ENCODE measurements at places on chromosomes 1 and 21. TPM values are rescaled to one million over a fixed set of nuclear protein-coding genes. Genes with fewer than 3 reads are reported as not detected.

The LCE1C gene
- total RNA-seq = not detected

DNA sequence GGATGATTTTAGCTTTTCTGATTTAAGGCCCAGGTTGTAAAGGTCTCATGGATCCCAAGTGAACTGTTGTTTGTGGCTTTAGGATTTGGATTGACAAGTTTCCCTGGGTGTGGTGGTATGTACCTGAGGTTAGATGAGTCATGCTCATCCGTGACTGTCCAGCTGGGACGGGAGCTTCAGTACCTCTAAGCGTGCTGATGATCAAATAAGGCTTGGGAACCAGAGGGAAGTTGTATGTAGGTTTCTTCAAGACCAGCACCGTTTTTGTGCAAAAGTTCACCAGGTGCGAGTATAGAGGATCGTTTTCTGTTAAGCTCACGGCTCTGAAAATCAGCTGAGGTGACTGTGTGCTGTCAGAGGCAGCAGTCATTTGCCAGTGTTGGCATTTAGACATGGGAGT is 19.8 kb downstream of the PLA2G2E start:
- H3K36me3 ChIP-seq = peaks cover 43% of the 10 kb centered on the region
- no peak overlapping the region for H3K27ac ChIP-seq
- no peaks in the 10 kb centered on the region for H3K27me3 ChIP-seq
- no peak overlapping the region for H3K4me3 ChIP-seq
- DNase-seq = no peak
- H3K4me1 ChIP-seq = no peaks in the 10 kb centered on the region

DNA sequence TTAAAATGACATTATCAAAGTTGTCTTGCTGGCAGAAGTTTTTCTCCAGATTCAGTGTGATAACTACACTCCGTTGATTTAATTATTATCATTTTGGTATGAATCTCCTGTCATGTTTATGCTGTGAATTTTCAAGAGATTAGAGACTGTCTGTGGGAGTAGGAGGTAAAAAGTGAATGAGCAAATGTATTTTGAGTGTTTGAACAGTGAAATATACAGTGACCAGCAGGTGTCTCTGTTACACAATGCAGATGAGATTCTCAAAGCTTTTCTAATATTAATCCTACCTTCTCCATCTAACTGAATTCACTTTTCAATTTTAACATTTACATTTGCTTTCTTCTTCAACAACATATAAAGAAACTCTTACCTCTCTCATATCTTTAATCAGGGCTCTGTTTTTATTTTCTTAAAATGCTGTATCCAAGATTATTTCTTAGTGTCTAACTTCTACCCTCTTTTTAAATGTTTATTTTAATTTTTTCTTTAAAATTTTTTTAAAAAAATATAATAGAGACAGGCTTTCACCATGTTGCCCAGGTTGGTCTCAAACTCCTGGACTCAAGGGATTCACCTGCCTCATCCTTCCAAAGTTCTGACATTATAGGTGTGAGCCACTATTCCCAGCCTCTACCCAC is 20.9 kb upstream of the HSPA13 start:
- H3K4me1 ChIP-seq = no peaks in the 10 kb centered on the region
- H3K36me3 ChIP-seq = no peaks in the 10 kb centered on the region
- DNase-seq = no peak
- no peaks in the 10 kb centered on the region for H3K27me3 ChIP-seq
- no peak overlapping the region for H3K27ac ChIP-seq

DNA sequence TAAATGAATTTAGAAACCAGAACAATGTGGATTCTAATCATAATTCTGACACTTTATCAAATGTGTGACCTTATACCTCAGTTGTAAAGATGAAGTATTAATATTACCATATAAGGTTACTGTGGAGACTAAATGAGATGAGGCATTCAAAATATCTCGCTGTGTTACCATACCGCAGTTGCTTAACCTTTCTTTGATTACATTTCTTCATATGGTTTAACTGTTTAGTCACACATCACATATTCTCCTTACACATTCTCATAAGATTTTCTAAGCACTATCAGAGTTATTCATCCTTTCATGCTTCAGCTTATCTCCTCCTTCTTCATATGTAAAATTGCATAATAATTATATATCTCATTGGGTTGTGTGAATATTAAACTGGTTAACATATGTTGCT is 88.9 kb downstream of the LRRC53 start:
- H3K36me3 ChIP-seq = no peaks in the 10 kb centered on the region
- H3K4me3 ChIP-seq = no peak overlapping the region

- no peak for DNase-seq
- H3K4me1 ChIP-seq = no peaks in the 10 kb centered on the region
- H3K36me3 ChIP-seq = no peaks in the 10 kb centered on the region
Measured at GRCh38 chr1:12709696-12710095, 6.2 kb upstream of the AADACL3 start.

Data from ascending aorta (tissue), 2 donors.